ENCODE measurements at places on chromosomes 7 and 10.

DNA sequence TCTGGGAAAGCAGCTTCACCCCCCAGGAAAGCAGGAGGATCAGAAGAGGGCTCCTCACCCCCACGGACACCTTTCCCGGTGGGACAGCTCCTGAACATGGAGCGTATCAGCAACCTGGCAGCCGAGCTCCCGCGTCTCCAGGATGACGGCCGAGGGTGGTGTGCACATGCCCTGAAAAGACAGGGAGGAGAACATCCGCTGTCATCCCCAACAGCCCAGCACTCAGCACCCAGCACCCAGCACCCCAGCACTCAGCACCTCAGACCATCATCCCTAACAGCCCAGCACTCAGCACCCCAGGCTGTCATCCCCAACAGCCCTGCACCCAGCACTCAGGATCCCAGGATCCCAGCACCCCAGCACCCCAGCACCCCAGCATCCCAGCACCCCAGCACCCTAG, 3.9 kb upstream of the CFAP46 start:
- no peak for DNase-seq

DNA sequence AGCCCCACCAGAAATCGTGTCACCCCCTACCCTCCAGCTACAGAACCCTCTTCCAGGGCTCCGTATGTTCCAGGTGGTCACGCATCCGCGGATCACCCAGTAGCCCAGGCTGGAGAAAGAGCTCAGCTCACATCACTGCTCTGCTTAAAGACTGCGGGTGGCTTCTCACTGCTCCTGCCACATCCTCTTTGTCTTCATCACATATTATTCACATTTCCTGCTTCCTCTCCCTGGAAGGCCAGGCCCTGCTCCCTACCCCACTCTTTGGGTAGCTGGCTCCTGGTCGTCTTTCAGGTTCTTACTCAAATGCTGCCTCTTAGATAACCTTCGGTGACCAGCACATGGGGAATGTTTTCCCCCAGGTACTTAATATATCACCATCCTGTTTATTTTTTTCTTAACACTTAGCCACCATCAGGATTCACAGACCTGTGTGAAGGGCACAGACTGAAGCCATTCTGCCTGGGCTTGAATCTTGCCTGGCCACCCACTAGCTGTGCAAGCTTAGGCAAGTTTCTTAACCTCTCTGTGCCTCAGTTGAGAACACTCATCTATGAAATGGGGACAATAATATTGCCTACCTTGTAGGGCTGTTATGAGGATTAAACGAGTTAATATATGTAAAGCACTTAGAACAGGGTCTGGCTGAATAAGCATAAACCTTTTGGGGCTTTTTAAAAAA, 307.8 kb downstream of the PRPF18 start:
- no peak for DNase-seq

DNA sequence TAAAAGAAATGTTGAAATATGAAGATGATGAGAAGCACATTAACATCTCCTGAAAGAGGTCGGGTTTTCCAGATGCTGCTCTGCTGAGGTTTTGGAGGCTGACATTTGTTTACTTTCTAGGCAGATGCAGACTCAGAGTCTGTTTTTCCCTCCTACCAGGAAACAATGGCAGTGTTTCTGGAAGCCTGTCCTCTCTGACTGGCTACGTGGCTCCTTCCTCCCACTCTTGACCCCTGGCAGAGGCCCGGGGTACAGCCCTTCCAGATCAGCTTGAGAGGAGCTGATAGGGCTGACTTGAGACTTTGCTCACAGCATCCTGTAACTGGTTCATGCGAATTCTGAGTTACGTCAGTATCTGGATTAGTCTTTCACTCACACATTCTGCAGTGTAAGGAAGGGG, 41.1 kb upstream of the IL15RA start:
- DNase-seq, result no peak

GRCh38 chr7:75967055-75967454, 27.3 kb downstream of the TMEM120A start:
- DNase-seq, result no peak

DNA sequence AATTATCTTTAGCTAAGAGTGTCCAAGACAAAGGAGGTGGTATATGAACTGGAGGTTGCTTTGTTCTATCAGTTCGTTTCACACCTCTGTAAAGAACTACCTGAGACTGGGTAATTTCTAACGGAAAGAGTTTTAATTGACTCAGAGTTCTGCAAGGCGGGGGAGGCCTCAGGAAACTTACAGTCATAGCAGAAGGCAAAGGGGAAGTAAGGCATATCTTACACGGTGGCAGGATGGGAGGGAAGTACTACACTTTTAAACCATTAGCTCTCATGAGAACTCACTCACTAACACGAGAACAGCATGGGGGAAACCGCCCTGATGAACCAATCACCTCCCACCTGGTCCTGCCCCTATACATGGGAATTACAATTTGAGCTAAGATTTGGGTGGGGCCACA, 1202.3 kb upstream of the LRRTM3 start:
- DNase-seq, result no peak

DNA sequence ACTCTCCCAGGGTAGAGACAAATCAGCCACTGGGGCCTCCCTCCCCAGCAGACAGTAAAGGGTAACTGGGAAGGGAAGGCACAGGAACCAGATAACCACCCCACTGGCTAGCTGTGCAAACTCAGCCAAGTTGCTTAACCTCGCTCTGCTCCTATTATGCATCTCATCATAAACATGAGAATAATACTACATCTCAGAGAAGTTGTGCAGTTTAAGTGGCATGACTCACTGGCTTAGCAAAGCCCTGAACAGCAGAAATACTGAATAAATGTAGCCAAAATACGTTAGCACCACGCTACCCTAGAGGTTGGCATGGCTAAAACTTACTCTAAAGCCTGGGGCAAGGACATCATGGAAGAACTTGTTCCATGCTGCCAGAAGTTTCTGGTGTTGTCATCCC, 128.1 kb upstream of the ANK3 start:
- DNase-seq, result no peak

DNA sequence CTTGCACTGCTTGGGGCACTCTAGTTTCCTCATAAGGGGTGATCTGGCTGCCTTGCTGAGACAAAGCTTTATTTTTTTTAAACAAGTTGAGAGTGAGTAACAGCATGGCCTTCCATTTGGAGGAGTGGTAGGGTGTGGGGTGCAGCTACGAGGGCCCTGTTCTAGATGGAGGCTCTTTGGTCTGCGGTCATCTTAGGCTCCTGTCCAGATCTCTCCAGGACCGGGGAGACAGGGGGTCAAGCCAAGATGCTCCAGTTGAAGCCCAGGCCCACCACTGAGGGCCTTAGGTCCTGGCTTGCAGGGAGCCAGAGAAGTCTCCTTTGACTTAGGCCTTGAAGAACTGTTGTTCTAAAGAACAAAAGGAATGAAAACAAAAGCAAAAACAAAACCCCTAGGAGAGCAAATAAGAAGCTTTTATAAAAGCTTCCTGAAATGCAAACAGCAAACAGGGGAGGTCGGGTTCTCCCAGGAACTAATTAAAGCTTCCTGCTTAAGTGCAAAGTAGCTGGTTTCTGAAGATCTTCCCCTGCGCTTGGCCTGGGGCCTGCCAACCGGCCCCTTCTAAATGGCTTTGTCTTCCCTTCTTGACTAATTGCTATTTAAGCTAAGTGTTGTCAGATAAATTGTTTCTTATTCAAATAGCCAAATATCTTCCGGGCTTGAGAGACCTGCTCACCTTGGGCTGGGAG, 259.2 kb downstream of the GLRX3 start:
- DNase-seq, result no peak

- peak; percentile 2 for DNase-seq
Measured at GRCh38 chr7:131521651-131522163, 34.7 kb downstream of the PODXL start.

- DNase-seq, result peak; percentile 59
Measured at GRCh38 chr7:64618785-64619456, 47.0 kb upstream of the ZNF107 start.

DNA sequence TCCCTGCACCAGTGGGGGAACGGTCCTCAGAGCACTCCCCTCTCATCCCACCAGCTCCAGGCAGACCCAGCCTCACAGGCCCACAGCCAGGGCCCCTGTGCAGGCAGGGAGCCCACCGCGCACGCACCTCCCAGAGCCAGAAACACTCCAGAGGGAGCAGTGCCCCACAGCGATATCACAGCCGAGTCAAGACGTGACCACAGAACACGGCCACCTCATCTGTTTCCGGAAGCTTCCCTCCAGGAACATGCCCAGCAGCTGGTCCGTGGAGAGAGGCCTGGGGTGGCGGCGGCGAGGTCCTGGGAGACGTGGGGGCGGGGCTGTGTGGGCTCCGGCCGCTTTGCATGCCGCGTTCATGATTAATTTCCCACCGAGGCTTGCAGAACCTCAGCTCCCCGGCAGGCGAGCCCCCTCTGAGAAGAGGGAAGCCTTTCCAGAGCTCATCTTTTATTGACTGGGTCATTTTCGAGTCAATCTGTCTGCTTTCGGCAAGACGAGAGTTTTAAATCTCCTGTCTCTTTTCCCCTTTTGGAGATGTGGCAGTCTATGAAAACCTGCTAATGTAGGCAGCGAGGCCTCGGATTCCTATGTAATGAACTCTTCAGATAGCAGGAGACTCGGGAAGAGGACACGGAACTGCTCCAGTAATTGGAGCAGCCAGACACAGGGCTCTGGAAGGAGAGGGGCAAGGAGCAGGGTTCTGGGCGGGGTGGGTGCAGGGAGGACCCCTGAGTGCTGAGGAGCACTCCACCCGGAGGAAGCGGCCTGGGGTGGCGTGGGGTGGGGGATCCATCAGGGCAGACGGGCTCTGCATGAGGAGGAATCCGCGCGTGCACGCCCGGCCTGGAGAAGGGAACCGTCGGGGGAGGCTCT, 242.8 kb downstream of the ELFN1 start:
- DNase-seq, result no peak

DNA sequence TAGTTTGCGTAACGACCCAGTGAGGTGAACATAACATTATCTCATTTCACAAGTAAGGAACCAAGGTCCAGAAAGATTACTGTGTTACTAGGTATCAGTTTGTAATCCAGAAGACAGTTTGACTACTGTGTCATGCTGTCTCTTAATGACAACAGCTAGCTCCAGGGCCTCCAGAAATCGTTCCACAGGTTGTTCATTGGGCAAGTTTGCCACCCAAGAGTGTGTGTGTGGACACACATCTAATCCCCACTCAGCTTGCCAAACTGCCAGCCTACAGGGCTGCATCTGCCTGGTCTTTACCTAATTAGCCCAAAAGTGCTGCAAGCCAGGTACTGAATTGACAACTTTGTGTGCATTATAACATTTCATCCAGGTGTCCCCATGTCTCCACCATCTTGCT, 27.9 kb upstream of the SLC16A12 start:
- DNase-seq, result no peak

DNA sequence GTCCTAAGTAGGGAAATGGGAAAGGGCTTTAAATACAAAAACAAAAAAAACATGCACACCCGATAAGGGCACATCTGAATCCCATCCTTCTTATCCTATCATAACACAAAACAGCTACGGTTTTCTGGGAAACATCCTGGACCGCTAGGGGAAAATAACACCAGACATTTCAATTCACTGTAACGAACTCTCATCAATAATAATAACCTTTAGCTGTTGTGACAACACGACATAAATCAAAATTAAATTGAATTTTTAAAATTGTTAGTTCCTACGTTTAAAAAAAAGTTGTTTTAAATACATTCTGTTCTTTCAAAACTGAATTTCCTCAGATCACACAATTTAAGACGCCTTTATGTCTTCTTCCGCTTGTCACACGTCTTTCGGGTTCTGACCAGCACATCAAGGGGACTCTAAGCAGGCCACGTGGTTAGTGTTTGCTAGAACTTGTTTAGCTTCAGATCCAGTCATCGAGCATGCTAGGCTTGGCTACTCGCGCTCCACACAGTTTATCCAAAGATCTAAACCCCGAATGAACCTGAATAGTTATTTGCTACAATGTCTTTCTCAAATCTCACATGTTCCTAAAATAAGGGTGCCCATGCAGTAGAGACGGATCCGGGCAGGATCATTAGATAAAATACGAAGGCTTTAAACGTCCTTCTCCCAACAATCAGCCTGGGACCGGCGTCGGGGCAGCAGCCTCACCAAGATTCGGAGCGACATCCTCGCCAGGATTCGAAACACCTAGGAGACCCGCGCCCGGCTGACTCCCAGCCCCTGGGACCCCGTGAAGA, 839 bp downstream of the IKZF5 start:
- DNase-seq, result no peak

GRCh38 chr7:33807779-33808482, 97.4 kb upstream of the BMPER start:
- no peak for DNase-seq

GRCh38 chr10:127849921-127850320, 42.8 kb downstream of the CLRN3 start:
- no peak for DNase-seq

GRCh38 chr10:63522277-63522687, 1.1 kb downstream of the REEP3 start:
- no peak for DNase-seq

DNA sequence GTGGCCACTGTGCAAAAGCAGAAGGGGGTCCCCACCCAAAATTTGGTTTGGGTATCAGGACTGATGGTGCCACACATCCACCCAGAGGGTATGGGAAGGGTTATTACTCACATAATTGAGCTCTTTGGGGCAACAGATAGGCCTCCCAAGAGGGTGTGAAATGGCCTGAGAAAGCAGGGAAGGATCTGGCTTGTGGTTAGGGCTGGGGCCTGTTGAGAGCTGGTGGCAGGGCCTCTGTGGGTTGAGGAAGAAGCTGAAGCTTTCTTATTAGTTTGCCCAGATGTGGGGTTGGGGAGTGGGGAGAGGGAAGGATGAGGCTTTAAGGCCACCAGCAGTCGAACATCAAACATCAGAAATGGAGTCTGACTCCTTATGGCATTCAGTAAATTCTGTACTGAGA, 18.3 kb upstream of the MKI67 start:
- DNase-seq, result no peak

DNA sequence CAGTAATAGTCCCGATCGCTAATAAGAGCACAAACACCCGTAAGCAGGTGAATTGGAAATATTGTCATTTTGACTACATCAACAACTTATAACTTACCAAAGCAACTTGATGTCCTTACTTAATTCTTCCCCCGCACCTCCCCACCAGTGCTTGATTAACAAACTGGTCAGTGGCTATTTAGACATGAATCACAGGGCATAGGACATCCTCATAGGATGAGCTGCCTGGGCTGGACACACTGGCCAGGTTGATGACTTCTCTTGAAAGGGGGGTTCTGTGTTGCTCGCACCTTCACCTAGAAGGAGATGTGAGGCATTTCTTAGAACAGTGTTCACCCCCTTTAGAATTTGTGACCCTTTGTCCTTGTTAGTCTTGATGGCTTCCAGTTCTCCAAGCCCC, 163.2 kb downstream of the TCF7L2 start:
- DNase-seq, result no peak

DNA sequence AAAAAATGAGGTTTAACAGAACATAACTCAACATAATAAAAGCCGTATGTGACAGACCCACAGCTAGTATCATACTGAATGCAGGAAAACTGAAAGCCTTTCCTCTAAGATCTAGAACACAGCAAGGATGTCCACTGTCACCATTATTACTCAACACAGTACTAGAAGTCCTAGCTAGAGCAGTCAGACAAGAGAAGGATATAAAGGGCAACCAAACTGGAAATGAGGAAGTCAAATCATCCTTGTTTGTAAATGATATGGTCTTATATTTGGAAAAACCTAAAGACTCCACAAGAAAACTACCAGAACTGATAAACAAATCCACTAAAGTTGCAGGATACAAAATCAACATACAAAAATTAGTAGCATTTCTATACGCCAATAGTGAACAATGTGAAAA, 45.9 kb downstream of the C10orf71 start:
- no peak for DNase-seq

GRCh38 chr7:4753598-4754432, 21.6 kb upstream of the AP5Z1 start:
- DNase-seq, result no peak

GRCh38 chr7:82172881-82173280, 270.7 kb downstream of the CACNA2D1 start:
- no peak for DNase-seq

GRCh38 chr7:77734659-77735421, 38.6 kb downstream of the RSBN1L start:
- no peak for DNase-seq
